ENCODE measurements at places on chromosomes 7 and 10.

GRCh38 chr7:28078036-28078901 lies 102.3 kb downstream of the JAZF1 start:
- DNase-seq = peak; percentile 71

GRCh38 chr10:92801978-92802872 lies 46.1 kb upstream of the EXOC6 start:
- no peak for DNase-seq

DNA sequence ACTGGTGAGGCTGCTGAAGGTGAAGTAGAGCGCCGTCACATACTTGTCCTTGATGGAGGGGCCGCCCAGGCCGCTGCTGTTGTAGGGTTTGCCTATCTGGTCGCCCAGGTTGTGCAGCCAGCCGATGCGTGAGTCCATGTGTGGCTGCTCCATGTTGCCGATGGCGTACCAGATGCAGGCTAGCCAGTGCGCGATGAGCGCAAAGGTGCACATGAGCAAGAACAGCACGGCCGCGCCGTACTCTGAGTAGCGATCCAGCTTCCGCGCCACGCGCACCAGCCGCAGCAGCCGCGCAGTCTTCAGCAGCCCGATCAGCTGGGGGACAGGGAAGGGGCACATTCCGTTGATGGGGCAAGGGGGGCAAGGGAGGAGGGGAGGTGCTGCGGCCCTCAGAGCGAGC lies 26.6 kb downstream of the KCNH2 start:
- DNase-seq = no peak

DNA sequence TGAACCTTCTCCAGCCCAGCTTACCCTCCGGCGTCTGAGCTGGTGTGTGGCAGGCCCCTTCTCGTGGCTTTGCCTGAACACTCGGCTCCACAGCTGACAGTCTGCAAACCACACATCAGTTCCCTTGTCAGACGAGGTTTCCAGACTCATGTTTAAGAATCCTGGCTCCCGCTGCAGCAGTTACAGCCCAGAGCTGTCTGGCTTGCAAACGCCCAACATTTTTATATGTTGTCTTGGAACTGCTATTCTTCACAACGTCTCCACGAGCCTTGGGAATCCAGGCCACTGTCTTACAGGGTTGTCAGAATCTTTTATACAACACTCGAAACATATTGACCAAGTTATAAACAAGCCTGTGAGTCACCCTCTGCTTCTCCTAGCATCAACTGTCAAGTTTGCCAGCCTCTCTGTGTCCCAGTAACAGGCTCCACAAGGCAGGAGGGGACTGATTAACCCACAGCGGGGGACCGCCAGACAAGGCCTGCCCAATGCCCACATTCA lies 68.1 kb downstream of the TNS3 start:
- DNase-seq = peak; percentile 44

DNA sequence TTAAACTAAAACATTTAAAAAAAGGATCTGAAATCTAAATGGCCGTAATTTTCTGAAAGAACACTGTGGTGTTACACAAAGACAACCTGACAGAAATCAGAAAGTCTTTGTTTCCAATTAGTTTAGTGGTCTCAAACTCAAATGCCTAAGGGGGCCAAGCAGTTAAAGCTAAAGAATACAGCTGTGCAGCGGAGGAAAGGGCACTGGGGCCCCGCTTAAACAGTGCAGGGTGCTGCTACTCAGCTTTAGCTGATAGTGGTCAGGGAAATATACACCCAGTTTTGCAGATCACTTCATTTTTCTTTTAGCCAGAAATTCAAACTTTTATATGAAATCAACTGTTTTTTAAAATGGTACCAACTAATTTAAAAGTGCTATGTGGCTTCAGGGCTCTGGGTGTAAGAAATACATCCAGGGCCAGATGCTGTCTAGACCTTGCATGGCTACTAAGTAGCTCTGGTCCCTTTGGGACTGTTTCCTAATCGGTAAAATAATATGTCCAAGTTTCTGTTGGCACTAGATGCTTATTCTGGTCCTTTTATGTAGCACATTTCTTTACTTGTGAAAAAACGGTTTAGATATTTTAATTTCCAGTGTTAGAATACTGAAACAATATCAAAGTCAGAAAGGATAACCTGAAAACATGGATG lies 161.8 kb upstream of the LAMB4 start:
- DNase-seq = no peak

- no peak for DNase-seq
These were observed 81.6 kb downstream of the CHN2 start for GRCh38 chr7:29276199-29276598.

GRCh38 chr10:34590793-34591192 lies 224.3 kb downstream of the PARD3 start:
- no peak for DNase-seq

GRCh38 chr10:33041783-33042437 lies 83.9 kb upstream of the ITGB1 start:
- no peak for DNase-seq

DNA sequence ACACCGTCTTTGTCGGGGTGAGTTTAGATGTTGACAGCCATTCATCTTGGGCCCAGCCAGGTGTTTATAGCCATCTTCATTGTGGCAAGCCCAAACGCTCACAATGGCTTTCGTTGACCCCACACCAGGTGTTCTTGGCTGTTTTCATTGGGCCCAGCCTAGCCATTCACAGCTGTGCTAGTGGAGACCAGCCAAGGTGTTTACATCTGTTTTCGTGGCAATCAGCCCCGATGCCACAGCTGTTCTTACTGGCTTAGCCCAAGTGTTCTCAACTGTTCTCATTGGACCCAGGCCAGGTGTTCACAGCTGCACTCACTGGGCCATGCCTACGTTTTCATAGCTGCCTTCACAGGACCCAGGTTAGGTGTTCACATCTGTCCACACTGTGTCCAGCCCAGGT lies 7.7 kb downstream of the FRG2B start:
- DNase-seq = no peak

DNA sequence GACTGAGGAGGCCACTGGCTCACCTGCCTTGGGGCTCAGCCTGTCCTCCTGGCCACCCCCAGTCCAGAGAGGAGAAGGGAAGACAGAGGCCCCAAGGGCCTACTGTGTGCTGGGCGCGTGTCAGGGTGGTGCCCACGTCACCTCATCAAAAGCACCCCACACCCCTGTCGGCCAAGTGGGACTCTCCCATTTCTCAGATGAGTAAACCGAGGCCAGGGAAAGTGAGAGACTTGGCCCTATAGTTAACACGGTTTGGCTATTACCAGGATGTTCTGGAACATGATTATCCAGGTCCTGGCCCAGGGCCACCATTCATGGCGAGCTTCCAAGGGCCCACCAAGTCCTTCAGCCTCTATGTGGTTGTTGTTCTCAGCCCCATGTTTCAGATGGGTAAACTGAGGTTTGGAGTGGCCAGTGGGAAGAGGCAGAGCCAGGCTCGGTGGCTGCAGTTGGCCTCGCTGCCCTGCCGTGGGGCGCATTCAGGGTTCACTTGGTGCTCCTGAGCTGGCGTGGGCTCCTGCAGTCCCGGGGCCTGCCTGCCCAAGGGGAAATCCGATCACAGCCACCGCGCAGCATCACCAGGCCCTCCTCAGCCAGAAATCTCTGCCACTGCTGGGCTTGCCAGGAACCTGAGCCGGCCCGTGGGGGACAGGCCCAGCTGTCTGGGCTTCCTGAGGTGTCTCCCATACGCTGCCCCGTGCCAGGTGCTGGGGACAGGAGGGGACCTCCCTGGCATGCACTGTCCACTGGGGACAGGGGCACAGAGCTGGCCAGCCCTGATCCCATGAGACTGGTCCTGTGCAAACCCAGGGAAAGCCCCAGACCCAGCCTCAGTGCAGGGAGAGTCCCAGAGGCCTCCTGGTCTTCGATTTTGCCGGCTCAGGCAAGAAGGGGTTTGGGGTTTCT lies 117.7 kb upstream of the TNRC18 start:
- DNase-seq = no peak

GRCh38 chr7:157589680-157590079 lies 252.9 kb downstream of the DNAJB6 start:
- DNase-seq = no peak

GRCh38 chr7:139995017-139995915 lies 67.5 kb downstream of the PARP12 start:
- no peak for DNase-seq

GRCh38 chr7:69782917-69783684 lies 184.8 kb downstream of the AUTS2 start:
- DNase-seq = no peak

GRCh38 chr10:16001581-16001980 lies 141.3 kb upstream of the MINDY3 start:
- DNase-seq = no peak

- DNase-seq = no peak
These were observed 288.9 kb downstream of the KCNMA1 start for GRCh38 chr10:77348751-77349150.

GRCh38 chr7:24982917-24983316 lies 2.9 kb upstream of the OSBPL3 start:
- peak; percentile 55 for DNase-seq

DNA sequence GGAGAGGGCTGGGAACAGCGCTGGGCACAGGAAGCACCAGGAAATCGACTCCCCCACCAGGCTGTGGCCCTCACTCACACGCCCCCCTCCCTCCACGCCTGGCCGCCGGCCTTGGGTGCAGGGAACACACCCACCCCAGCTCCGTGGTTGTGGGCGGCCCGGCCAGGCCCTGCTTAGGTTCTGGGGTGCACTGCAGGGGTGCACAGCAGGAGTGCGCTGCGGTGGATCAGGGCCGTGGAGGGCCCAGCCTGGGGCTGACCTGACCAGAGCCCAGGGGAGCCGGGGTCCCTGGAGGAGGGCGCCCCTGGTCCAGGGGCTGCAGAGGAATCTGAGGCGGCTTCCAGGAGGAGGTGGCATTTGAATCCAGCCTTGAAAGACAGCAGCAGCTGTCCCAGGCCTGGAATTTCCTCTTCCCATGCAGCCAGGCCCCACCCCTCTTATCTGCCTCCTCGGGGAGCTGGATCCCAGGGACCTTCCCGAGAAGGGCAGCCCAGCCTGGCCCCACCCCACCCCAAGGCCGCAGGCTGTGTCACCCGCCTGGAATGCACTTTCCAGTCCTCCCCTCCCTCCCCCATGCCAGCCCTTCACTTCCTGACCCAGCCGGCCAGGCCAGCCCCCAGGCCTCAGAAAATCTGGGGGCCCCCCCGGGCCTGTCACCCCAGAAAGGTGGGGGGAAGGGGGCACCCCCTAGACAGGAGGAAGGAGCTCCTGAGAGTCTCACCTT lies 18.4 kb upstream of the PDGFA start:
- no peak for DNase-seq

DNA sequence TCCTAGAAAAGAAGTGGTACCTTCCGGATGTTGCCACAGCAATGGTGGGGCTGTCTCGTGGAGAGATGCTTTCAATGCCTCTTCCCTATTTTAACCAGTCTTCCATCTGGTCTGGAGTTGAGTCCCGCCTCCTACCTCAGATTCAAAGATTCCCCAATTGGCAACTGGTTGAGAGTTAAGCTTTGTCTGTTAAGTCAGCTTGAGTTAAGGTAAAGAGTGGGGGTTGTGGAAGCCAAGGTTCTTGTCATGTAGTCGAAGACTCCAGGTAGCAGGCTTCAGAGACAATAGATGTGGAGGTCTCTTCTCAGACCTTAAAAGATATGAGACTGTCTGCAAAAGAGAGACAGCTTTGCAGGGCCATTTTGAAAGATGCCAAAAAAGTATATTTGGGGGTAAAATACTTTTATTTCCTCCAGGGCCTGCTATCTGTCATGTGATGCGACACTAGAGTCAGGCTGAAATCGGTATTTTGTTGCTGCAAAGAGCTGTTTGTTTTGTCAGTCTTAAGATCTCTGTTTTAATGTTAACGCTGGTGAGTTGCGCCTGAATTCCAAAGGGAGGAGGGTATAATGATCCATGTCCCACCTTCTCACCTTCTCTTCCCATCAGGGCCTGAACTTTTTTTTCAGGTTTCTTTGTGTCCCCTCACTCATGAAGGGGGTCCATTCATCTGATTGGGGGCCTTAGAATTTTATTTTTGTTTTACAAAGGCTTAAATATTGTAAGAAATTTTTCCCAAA lies 40.4 kb upstream of the SCIN start:
- DNase-seq = no peak

- no peak for DNase-seq
These were observed 1.4 kb downstream of the BAIAP2L1 start for GRCh38 chr7:98399462-98399861.

DNA sequence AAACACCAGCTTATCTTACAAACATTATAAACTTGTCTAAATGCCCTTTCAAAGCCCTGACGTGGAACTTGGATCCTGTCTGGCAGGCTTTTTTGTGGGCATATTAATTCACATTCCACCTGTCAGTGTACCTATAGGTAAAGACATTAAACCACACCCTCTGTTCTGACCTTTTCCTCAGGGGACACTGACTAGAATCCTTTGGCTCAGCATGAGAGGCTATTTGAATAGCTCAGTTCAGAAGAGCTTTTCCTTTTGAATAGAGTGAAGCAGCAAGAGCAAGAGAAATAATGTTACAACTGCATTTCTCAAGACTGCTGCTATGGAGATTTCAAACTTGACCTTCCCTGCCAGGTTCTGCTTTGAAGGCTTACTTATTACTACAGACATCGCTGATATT lies 76.9 kb downstream of the CYP51A1 start:
- DNase-seq = no peak

DNA sequence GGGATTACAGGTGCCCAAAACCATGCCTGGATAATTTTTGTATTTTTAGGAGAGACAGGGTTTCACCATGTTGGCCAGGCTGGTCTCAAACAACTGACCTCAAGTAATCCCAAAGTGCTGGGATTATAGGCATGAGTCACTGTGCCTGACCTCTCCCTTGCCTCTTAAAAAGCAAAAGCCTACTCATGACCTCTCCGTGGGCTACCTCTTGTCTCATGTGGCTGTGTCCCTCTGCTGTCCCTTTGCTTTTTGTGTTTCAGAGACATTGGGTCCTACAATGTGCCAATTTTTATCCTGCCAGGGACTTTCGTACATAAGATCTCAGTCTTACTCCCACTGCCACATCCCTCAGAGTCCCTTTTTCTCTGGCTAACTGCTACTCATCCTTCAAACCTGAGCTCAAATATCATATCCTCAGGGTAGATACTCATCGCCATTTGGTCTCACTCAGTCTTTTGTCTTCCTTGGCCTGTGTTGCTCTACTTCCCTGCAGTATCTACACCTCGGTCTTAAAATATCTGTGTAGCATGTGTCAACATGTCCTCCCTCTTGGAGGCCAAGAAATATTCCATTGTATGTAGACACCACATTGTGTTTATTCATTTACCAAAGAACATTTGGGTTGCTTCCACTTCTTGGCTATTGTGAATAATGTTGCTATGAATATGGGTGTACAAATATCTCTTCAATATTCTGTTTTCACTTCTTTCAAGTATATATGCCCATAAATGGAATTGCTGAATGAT lies 465.0 kb upstream of the KLF6 start:
- DNase-seq = no peak
